ENCODE measurements at places on chromosomes 6 and 20.

DNA sequence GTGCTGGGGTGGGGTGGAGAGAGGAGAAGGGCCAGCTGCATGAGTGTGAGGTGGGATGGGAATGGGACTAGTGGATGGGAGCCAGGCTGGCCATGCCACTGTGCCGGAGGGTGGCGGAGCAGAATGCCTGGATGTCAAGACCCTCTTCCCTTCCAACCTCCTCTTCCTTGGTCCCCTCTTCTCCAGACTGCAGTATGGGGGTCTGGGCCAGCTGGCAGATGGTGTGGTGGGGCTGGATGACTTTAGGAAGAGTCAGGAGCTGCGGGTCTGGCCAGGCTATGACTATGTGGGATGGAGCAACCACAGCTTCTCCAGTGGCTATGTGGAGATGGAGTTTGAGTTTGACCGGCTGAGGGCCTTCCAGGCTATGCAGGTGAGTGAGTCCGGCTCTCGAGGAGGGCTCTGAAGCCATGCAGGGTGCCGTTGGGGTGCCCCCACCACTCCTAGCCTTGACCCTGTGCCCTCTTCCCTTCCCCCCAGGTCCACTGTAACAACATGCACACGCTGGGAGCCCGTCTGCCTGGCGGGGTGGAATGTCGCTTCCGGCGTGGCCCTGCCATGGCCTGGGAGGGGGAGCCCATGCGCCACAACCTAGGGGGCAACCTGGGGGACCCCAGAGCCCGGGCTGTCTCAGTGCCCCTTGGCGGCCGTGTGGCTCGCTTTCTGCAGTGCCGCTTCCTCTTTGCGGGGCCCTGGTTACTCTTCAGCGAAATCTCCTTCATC is 7.7 kb downstream of the DDR1 start:
- DNase-seq, result no peak

- DNase-seq, result no peak
Measured at GRCh38 chr6:137827977-137828810, 38.9 kb upstream of the TNFAIP3 start.

- no peak for DNase-seq
Measured at GRCh38 chr20:57774111-57774880, 64.5 kb upstream of the PMEPA1 start.

- DNase-seq, result no peak
Measured at GRCh38 chr20:46218656-46219055, 89.6 kb downstream of the CDH22 start.

DNA sequence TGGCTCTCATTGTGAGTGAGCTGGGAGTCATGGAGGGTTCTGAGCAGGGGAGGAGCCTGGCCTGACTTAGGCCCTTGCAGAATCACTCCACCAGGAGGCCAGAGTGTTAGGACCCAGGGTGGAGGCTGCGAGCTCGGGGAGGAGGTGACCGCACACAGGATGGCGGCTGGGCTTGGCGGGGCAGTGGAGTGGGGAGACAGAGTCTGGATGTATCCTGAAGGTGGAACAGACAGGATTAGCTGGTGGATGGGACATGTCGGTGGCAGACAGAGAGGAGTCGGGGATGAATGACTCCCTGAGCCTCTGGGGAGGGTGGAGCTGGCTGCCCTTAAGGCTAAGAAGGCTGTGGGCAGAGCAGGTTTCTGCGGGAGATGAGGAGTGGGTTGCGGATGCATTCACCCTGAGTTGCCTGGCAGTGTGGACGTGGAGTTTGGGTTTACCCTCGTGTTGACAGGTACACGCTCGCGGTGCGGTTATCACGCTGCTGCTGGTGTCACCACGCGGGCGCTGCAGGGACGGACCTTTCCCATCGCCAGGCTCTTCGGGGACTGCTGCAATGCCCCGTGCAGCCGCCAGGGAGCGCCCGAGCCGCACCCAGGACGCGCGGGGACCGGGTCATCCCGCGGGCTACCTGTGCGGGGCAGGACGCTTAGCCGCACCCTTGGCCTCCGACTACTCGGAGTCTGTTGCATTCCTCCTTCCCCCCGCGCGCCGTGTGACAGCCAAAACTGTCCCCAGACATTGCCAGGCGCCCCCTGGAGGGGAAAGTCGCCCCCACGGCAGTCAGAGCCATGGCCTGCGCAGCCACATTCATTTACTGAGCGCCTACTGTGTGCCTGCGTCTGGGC is 43.0 kb upstream of the PTGIS start:
- peak; percentile 57 for DNase-seq

DNA sequence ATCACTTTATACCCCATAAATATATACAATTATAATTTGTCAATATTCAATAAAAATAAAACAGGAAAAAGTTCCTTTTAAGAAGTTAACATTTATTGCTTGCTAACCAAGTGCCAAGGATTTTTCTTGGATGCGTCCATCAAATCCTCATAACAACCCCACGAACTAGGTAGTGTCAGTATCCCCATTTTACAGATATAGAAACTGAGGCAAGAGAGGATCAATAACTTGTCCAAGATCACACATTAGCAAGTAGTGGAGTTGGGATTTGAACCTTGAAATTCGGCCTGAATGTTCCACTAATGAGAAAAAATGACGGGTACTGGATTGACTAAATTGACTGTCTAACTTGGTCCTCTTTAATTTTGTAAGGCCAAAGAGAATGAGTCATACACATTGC is 5.7 kb upstream of the L3MBTL3 start:
- DNase-seq, result no peak

GRCh38 chr20:51828762-51829161 is 26.4 kb upstream of the SALL4 start:
- no peak for DNase-seq

- DNase-seq, result no peak
Measured at GRCh38 chr6:54307439-54307910, 766 bp upstream of the TINAG start.

DNA sequence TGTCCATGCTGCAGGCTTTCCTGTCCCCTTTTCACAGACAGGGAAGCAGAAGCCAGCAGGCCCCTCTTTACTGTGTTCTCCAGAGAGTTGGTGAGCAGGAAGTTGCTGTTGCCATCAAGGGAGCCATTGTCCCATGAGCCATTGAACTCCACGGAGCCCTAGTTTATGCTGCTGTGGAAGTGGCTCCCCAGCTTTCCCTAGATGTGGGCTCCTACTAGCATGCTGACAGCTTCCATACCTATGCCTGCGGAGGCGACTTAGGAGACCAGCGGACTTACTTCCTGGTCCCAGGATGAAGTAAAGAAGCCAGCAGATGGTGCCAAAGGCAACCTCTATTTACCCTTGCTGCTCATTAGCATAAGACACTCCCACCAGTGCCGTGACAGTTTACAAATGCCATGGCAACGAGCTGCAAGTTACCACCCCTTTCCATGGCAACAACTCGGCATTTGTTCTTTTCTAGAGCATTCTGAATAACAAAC is 30.8 kb upstream of the FKBP1A start:
- no peak for DNase-seq

DNA sequence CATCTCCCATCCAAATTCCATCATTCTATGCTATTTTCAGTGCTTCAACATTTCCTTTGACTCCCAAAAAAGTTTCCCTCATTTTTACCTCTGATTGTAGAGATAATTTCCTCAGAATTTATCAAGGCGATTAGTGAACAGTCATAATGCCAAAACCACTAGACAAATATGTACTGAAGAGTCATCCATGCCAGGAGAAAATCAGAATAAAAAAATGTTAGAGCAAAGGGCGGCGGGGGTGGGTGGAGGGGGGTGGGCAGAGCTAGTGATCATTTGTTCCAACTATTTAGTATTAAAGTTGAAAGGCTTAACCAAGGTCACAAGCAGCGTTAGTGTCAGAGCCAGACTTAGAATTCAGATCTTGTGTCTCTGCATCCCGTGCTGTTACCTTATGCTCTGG is 5.3 kb upstream of the ADGRF5 start:
- DNase-seq, result no peak

DNA sequence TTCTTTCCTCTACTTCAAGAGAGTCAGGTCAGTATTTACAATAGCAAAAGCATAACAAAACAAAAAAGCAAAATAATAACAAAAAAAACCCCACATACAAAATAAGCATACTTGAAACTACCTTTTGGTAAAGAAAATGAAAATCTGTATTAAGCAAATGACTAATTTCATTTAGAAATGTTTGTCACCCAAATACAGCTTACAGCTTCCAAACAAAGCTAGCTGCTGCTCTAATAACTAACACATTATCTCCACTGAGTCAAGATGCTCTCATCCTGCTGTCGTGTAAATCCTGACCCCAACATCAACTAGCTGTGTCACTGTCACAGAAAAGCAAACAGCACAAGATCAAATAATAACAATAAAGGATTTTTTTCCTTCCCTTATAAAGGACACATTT is 21.7 kb downstream of the MAP7 start:
- DNase-seq, result no peak

DNA sequence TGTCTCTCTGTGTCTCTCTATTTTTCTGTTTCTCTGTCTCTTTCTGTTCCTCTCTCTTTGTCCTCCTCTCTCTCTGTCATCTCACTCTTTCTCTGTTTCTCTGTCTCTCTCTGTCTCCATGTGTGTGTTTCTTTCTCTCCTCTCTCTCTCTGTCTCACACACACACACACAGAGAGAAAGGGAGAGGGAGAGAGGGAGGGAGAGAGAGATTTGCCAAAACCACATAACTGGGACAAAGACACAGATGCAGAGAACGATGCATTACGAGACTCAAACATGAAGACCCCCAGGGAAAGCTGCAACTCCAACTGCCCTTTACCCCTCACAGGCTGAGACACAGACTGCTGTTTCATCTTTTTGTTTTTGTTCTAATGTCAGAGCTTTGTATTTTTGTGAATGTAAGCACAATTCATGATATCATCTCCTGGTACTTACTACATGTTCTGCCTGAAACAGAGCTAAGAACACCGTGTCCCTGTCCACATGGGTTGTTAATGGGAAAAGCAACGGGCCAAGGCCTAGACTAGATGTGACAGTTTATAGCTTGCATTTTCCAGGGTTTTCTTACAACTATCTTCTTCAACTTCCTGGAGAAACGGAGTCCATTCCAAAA is 177.1 kb upstream of the ARID1B start:
- DNase-seq, result no peak
